Inflammatory macrophage (primary cell): ENCODE measurements at places on chromosomes 4 and X.

- no peak for DNase-seq
Observed at GRCh38 chr4:52837716-52838558, 24.2 kb upstream of the RASL11B start.

DNA sequence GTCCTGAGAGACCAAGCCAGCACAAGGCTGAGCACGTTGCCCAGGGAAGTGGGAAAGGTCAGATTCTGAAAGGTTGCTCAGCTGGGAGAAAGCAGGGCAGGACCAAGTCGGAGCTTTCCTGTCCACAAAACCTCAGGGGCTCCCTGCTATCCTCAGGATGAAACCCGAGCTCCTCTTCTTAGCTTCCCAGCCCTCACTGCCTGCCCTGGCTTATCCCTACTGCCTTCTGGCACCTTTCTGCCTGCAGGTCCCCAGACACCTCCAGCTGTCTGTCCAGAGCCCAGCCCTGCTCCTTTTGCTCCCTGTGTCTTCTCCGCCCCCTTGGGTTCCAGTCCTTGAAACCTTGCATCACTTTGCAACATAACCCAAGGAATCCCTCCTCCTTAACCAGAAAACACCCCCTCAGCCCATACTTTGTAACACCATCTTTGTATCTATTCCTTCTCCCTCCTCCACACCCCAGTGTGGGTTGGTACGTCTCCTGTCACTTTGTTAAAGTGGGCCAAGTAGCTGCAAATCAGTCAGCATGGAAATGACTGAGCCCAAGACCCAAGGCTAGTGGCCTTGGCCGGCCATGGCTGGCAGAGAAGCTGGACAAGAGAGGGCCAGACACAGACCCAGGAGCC lies 20.0 kb upstream of the PRRG3 start:
- no peak for DNase-seq

DNA sequence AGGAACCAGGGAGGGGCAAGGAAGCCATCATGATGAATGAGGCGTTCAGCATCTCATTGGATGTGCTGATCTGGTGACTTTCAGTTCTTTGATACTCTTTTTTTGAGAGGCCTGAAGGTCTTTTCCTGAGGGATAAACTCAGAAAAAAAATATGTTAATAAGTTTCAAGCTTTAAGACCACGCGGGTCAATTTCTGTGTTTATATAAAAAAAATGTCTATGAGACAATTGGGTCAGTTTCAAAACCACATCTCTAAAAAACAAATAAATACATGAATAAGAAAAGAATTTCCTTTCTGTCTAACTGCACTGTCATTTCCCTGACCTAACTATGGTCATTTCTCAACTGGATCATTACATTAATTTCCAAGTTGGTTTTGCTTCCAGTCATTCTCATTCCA lies 62.6 kb downstream of the TRIML1 start:
- DNase-seq, result no peak

GRCh38 chr4:54487491-54487890 lies 170.3 kb upstream of the KIT start:
- no peak for DNase-seq

DNA sequence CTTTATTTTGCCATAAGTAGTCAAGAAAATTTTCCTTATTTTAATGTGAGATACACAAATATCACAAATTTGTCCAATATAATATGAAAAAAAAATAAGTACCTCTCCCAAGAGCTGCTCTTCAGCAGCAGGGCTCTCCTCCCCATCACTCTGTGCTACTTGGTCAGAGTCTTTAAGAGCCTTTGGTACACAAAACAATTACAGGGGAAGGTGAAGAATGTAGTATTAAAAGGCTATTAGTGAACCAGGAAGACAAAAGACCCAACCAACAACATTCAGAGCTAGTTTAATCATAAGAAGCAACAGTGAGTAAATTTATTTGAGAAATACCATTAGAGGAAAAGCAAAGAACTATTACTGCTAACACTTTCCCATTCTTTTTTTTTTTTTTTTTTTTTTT lies 29.4 kb downstream of the SEC31A start:
- DNase-seq, result no peak

GRCh38 chr4:70842761-70843435 lies 3.2 kb upstream of the GRSF1 start:
- no peak for DNase-seq

GRCh38 chr4:80237992-80238391 lies 28.5 kb upstream of the FGF5 start:
- DNase-seq, result no peak

DNA sequence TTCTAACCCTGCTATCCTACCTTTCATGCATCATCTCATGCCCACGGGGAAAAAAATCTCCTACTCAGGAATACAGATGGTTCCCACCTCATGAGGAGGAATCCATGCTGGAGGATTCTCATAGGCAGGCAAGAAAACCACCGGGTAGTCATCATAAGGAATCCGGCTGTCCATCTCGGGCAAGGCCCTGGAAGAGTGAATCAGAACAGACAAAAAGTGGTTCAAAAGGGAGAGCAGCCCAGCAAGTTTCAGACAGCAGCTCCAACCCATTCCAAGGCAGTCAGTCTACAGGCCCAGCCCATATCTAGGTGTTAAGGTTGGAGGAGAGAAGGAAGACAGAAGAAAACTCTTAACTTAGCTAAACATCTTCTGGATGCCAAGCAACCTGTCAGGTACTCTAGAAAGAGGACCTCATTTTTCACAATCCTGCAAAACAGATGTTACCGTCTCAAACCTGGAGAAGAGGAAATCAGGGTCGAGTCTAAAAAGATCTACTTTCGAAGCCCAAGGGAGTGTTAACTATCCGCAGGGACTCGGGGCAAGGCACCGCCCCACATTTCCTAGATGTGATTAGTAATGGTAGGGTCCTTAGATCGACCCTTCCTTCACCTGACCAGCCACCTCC lies 447 bp downstream of the PDZD11 start:
- no peak for DNase-seq

DNA sequence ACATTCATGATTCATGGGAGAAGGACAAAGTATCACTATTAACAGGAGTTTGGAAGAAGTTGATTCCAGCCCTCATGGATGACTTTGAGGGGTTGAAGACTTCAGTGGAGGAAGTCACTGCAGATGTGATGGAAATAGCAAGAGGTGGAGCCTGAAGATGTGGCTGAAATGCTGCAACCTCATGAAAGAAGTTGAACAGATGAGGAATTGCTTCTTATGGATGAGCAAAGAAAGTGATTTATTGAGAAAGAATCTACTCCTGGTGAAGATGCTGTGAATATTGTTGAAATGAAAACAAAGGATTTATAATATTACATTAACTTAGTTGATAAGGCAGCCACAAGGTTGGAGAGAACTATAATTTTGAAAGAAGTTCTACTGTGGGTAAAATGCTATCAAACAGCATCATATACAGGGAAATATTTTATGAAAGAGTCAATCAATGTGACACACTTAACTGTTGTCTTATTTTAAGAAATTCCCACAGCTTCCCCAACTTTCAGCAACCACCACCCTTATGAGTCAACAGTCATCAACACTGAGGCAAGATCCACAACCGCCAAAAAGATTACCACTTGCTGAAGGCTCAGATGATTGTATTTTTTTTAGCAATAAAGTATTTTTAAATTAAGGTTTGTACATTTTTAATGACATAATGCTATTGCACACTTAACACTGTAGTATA lies 302.6 kb downstream of the CBLL2 start:
- DNase-seq, result no peak

- no peak for DNase-seq
Observed at GRCh38 chr4:4347585-4347984, 39.3 kb upstream of the NSG1 start.

DNA sequence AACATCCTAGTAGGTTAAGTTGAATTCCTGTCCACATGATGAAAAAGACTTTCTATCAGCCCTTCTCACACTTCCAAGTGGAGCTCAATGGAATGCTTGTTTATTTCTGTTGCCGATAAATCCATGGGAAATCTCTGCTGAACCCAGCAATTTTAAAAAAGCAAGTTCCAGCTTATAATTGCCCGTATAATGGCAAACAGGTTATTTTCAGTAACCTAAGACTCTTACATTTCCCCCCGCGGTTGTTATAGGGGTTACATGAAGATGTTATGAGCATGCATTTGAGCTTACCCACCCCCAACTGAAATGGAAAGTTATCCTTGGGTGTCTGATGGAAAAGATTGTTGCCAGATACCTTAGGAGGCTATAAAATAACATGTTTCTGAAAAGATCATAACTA lies 136.2 kb downstream of the PALLD start:
- no peak for DNase-seq

GRCh38 chr4:866761-867390 lies 40.9 kb upstream of the CPLX1 start:
- DNase-seq, result no peak

DNA sequence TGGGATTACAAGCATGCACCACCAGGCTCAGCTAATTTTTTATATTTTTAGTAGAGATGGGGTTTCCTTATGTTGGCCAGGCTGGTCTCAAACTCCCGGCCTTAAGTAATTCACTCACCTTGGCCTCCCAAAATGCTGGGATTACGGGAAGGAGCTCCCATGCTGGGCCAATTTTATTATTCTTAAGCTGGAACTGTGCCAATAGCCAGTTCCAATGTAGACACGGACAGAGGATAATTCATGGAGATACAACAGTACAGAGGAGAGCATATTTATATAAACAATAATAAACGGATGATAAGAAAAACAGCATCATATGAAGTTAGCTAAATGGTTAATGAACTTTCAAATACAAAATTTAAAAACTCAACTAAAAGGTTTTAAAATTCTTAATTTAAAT lies 87.8 kb downstream of the PPA2 start:
- no peak for DNase-seq

GRCh38 chr4:158259955-158260575 lies 49.8 kb downstream of the TMEM144 start:
- peak; percentile 13 for DNase-seq

DNA sequence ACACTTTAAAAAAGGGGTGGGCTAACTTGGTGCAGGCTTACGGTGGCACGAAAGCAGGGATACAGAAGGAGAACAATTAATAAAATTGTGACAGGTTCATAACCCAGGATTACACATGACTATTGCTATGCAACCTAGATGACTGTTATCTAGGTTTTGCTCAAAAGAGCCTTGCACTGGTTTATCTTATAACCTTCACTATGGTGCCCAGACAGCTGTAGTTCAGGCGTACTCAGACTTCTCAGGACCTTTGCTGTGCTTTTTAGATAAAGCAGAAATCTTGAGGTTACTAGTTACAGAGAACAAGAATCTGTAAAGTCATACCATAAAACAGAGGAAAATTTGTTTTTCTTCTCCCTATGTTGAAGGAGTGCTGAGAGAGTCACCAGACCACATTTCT lies 44.4 kb downstream of the UGT2A3 start:
- DNase-seq, result no peak

DNA sequence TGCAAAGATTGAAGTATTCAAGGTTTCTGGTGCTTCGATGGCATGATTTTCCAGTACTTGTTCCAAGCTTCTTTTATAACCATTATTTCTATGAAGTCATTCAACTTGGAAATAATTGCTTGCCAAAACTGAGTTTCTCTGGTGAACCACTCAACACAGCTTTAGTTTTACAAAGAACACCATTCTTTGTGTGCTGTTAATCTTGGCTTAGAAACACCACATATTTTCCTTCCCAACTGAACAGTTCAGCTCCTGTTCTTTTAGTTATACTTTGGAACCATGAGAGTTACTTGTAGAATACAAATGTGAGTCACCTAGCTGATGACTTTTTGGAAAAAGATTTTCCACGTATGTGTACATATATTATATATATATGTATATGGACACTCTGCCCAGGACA lies 32.7 kb downstream of the TMEM47 start:
- no peak for DNase-seq

DNA sequence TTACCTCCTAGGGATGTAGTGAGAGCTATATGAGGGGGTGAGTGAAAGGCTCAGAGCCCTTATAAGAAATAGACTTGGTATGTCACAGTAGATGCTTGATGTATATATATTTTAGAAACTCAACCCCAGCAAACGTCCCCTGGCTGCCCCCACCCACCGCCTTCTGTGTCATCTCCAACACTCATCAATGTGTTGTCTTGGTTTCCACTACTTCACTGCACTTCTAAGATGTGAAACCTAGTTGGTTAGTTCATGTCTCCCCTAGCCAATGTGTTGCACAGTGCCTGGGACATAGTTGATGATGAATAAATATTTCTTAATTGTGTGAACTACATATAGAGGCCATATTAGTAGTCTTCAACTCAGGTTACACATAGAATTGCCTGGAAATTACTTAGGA lies 4.4 kb downstream of the FGFBP2 start:
- DNase-seq, result no peak

DNA sequence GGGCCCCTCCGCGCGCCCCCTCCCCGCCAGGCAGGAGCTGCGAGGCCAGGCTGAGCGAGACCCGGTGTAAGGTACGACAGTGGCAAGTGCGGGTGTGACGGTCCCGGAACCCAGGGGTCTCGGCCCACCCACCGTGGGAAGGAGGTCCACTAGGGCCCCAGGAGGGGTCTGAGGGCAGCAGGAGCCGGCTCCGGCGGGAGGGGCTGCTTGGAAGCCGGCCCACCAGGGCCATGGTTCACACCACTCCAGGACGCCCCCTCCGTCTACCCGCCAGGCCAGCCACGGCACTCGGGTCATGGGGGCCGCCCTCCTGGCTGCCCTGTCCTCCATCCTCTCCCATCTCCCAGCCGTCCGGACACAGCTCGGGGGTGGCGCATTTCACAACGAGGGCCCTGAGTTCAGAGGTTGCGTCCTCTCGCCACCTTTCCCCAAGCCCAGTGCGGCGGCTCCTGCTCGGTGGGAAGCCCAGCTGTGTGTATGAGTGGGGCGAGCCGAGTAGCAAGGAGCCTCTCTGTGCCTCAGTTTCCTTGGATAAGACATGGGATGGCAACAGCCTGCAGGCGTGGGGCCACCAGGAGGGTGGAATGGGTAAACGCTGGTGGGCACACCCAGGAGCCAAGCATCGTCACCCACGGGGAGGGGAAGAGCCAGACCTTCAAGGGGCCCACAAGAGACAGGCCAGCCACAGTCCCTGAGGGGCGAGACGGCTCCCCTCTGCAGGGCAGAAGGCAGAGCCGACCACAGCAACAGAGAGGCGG lies 81.3 kb downstream of the FAM53A start:
- no peak for DNase-seq

GRCh38 chr4:103032574-103032973 lies 13.1 kb upstream of the SLC9B1 start:
- DNase-seq, result peak; percentile 3

DNA sequence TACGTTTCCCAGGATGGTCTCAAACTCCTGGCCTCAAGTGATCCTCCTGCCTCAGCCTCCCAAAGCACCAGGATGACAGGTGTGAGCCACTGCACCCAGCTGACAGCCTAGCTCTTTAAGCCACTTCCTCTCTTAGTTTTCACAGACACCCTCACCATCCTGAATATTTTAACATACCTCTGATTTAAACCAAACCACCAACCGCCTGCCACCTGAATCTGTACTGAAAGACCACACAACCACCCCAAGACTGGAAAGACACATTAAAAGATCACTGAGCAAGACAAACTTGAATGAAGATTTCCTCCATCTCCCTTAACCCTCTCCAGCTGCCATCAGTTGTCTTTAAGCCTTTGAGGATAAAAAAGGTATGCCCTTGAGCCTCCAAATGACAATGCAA lies 110.6 kb downstream of the SH3KBP1 start:
- DNase-seq, result no peak

- no peak for DNase-seq
Observed at GRCh38 chrX:20585782-20586181, 319.1 kb upstream of the RPS6KA3 start.
